ENCODE measurements at places on chromosomes 7 and 10.

GRCh38 chr7:45057878-45058277 is 30.9 kb downstream of the NACAD start:
- DNase-seq: no peak

DNA sequence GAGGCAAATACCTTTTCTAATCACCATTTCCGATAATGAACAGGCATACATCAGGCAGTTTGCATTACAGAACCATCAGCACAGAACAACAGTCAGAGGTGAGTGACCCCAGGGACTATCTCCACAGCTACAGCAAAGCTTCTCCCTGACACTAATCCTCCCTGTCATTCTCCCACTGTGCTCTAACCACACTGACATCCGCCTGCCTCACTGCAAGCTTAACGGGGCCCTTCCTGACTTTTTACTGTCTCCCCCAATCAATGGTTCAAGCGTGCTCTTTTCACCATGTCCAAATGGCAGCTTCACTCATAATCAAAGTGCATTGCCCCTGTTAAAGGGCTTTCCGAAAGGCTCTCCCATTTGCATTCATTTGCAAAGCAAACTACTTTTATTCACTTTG is 196.3 kb downstream of the DNAJC1 start:
- DNase-seq: no peak

GRCh38 chr7:4227105-4228010 is 454.7 kb upstream of the FOXK1 start:
- DNase-seq: no peak

- DNase-seq: no peak
Observed at GRCh38 chr10:5659702-5660528, 6.5 kb downstream of the ASB13 start.

- DNase-seq: no peak
Observed at GRCh38 chr10:70459774-70460490, 18.5 kb upstream of the NODAL start.

GRCh38 chr10:125157505-125157904 is 2.9 kb downstream of the CTBP2 start:
- no peak for DNase-seq

GRCh38 chr7:98681511-98681910 is 64.4 kb downstream of the NPTX2 start:
- DNase-seq: no peak

GRCh38 chr10:46106410-46107255 is 60.6 kb upstream of the MSMB start:
- peak; percentile 59 for DNase-seq

GRCh38 chr10:16952610-16953009 is 135.4 kb upstream of the RSU1 start:
- DNase-seq: no peak

- DNase-seq: no peak
Observed at GRCh38 chr7:42233171-42233570, 3.8 kb downstream of the GLI3 start.

DNA sequence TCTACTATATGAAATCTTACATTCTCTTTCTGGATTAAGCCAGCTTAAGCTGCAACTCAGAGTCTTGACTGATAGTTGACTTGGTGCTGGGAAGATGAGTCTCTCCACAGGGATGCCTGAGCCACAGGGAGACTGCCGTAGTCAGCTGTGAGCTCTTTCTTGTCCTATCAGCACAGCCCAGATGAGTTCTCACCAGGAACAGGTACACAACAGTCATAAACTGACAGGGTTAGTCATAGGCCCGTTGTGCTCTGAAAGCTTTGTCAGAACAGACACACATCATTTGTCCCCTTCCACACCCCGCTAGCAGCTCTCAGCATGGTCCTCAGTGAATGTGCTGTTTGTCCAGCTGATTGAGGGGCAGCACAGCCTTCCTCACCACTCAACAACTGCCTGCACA is 221.6 kb downstream of the RPS24 start:
- DNase-seq: no peak

GRCh38 chr7:101233907-101234547 is 3.6 kb downstream of the CLDN15 start:
- DNase-seq: no peak

DNA sequence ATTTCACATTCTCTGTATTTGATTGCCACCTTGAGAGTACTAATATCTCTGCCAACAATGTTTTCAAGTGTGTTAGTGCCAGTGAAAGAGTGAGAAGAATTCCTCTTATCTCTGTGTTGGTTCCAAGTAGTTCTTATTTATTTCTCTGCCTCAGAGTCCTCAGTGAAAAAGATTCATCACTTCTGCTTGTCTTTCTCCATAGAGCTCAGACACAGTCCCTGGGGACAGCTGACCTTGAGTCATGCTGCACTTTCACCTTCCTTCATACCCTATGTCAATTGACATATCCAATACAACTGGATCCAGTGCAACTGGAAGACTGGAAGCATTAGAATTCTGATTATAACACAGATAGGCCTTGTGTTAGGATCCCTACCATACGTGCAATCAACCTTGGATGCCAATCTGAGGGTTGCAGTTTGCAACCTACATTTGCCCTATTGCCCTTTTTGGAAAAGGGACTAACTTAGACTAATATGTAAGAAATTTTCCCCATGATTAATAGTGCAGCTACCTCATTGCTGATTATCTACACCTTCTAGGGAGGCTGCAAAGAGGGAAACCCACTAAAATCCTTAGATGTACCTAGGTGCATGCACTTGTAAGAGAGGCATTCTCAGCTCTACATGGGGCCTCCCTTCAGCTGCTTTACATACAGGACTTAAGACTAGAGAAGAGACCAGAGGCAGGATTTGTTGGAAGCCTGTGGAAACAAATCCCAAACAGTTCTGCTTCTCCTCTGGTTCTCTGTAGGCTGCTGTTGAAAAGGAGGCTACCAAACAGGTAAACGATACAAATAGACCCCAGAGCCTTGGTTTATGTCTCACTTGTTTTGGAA is 8.4 kb downstream of the IFIT2 start:
- no peak for DNase-seq

DNA sequence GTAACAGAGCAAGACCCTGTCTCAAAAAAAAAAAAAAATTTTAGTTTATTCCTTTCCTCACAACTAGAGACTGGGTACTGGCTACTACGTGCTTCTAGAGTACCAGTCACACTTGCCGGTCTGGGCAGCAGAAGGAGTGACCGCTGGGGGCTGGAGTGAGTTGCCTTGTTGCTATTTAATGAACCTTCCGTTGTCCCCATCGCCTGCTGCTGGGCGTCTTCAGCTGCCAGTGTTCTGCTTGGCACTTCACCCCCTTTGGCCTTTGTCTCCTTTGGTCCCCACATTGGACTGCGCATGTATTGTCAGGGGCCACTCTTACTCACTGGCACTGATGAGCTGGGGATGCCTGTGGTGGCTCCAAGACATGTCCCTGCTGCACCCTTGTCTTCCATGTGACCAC is 110.6 kb downstream of the CLEC2L start:
- DNase-seq: no peak

DNA sequence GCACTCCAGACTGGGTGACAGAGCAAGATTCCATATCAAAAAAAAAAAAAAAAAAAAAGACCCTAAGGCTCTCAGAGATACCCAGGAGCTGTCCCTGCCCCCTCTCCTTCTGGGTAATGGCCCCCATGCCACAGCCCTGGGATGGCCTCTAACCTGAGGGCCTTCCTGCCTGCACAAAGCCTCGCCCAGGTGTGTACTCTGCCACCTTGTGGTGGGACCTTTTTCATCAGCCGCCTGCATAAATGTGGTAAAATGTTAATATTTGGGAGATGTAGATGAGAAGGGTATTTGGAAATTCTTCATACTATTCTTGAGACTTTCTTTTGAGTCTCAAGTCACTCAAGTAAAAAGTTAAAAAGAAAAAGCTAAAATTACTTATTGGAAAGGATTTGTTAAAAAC is 46.3 kb upstream of the RNF216 start:
- DNase-seq: peak; percentile 40

DNA sequence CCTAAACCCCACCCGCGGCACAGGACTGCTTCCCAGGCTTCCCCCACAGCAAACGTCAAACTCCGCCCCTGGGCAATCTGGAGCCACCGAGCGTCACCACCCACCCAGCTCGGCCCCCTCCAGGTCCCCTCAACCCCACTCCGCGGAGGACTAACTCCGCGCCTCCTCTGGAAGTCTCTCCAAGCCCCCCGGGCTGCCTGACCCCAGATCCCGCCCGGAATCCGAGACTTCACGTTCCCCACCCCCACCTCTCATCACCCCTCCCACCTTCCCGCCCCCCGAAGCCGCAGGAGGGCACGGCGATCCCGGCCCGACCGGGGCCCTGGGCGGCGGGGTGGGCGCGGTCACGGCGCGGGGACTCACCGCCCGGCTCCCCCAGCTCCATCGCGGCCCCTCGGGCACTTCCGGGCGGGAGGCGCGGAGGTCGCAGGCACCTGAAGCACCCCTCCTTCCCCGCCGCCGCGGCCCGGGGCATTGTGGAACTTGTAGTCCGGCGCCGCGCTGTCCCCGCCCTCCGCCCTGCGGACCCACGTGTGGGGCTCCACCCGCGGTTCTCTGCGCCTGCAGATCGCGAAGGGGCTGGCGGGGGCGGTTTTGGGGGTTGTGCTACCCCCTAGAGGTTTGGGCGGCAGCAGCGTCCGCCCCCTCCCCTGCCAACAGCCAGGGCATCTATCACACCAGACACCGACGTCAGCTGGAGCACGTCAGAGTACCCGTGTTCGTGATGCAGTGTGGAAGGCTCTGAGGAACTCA is at the start of gene TMUB1:
TSS of gene TMUB1 (minus strand) at position 423 of the 753 bp plus-strand sequence. CDS start 930 bp downstream, outside the sequence.
- peak; percentile 88 for DNase-seq

GRCh38 chr7:45237788-45238461 is 80.3 kb downstream of the RAMP3 start:
- DNase-seq: no peak

DNA sequence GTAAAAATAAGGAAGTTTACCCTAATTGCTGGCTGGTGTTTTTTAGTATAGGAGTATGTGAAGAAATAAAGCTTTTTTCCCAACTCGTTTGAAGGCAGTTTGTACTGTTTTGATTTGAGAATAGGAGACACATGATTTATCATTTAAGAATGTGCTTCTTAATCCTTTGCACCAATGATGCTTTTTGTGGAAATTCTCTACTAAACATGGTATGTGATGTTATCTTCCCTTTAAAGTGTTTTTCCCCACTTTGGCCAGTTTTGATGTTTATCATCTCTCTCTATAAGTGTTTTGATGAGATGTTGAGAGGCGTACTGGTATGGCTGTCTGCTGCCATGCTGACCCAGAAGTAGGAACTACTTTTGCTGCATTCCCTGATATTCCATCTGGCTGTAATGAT is 85.1 kb downstream of the SUGCT start:
- no peak for DNase-seq

DNA sequence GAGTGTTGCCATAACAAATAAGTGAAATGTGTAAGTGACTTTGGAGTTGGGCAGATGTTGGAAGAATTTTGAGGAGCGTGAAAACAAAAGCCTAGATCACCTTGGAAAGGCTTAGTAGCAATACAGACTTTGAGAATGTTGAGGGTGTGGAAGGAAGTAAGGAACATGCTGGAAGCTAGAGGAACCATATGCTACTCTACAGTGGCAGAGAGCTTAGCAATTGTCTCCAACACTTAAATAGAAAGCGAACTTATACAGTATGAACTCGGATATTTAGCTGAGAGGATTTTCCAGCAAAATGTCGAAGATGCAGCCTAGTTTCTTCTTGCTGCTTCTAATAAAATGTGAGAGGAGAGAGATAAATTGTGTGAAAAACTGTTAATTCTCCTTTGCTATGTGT is 271.2 kb downstream of the ADRA2A start:
- DNase-seq: no peak

- DNase-seq: no peak
Observed at GRCh38 chr10:49610458-49611165, 502 bp downstream of the SLC18A3 start.

DNA sequence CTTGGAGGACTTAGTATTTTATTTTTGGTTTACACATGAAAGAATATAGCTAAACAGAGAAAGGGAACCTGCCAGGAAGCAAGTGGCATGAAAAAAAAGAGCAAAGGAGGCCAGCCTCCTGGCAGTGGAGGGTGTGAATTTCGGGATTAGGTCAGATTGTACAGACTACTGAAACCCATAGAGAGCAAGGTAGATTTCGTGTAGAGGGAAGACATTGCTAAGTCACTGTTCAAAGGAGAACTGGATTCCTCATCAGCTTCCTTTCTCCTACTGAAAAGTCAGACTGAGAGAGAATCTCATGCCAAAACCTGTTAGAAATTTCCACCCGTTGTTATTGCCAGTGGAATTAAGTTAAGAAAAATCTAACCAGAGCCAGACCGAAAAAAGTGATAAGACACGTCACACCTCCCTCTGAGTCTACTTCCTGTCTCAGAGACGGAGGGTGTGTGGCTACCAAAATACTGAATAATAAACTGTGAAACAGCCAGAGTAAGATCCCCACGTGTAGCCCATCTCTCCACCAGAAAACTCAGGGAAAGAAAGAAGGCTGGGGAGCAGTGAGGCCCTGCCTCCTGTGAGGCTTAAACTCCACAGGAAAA is 118.8 kb downstream of the SKIDA1 start:
- DNase-seq: no peak

GRCh38 chr7:96449094-96449493 is 127.2 kb upstream of the SLC25A13 start:
- DNase-seq: no peak

- DNase-seq: no peak
Observed at GRCh38 chr7:34463830-34464229, 194.2 kb upstream of the NPSR1 start.

- no peak for DNase-seq
Observed at GRCh38 chr7:122438492-122438891, 133.9 kb upstream of the FEZF1 start.

GRCh38 chr7:157645539-157645938 is 308.7 kb downstream of the DNAJB6 start:
- DNase-seq: no peak

GRCh38 chr7:17932770-17933169 is 7.5 kb downstream of the SNX13 start:
- no peak for DNase-seq

GRCh38 chr7:92150450-92151017 is 16.3 kb upstream of the CYP51A1 start:
- no peak for DNase-seq

DNA sequence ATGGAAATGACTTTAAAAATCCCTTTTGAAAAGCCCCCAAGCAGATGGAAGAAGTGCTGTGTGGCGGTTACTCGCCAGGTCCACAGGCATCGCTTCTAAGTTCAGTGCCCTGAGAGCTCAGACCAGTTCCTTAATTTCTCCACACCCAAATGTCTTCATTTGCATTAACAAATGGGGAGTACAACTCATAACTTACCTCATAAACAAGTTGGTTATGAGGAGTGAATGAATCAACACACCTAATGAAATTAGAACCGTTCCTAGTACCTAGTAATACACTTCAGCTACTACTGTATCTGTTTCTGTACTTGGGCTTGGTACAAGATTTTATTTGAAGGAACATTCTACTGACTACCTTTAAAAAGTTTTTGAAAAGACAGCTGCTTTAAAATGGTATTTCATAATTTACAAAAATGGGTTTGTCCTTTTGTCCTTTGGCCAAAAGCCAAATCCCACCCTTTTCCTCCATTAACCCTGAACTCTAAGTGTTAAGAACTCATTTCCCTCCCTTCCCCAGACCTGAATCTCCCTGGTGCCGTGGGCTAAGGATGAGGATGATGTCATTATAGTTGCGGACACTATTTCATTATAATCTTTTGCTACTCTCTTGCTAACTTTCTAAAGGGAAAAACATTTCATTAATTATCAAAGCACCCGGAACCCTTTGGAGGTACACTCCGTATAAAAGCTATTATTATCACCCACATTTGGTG is 221.5 kb upstream of the CELF2 start:
- DNase-seq: no peak

- no peak for DNase-seq
Observed at GRCh38 chr7:20249920-20250319, 32.7 kb upstream of the MACC1 start.
